ENCODE measurements at places on chromosomes 1 and 21. TPM values are rescaled to one million over a fixed set of nuclear protein-coding genes. Genes with fewer than 3 reads are reported as not detected.

DNA sequence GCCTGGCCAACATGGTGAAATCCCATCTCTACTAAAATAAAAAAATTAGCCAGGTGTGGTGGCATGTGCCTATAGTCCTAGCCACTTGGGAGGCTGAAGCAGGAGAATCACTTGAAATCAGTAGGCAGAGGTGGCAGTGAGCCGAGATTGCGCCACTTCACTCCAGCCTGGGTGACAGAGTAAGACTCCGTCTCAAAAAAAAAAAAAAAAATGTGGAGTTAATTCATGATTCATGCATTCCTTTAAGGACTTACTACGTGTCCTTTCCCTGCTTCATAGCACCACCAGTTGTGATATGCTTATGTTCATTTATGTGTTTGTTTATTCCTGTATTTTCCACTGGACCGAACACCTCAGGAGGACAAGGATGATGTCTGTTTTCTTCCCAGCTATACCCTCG, 12.7 kb upstream of the PRELP start:
- DNase-seq, result no peak
- H3K4me1 ChIP-seq, result peaks cover 6% of the 10 kb centered on the region
- H3K27ac ChIP-seq, result no peak overlapping the region
- H3K4me3 ChIP-seq, result no peak overlapping the region
- no peaks in the 10 kb centered on the region for H3K36me3 ChIP-seq
- no peaks in the 10 kb centered on the region for H3K27me3 ChIP-seq

DNA sequence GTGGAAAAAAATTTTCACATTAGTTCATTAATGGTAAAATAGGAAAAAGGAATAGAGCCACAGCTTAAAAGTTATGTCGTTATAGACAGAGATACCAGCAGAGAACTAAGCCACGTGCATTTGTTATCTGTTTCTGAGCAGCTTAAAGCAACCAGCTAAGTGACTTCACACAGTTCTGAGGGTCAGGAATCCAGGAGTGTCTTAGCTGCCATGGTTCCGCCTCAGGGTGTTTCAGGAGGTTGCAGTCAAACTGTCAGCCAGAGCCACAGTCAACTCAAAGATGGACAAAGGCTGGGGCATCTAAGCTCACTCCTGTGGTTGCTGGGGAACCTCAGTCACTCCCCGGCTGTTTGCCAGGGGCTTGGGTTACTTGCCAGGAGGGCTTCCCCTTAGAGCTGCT, 515.8 kb downstream of the SMYD3 start:
- no peaks in the 10 kb centered on the region for H3K36me3 ChIP-seq
- H3K27me3 ChIP-seq, result no peaks in the 10 kb centered on the region
- DNase-seq, result no peak
- H3K4me1 ChIP-seq, result no peaks in the 10 kb centered on the region

- H3K27me3 ChIP-seq, result peaks cover 8% of the 10 kb centered on the region
- H3K36me3 ChIP-seq, result no peaks in the 10 kb centered on the region
- no peak overlapping the region for H3K4me3 ChIP-seq
- peaks cover 11% of the 10 kb centered on the region for H3K4me1 ChIP-seq
Measured at GRCh38 chr1:9827558-9828185, 3.9 kb upstream of the CLSTN1 start.

DNA sequence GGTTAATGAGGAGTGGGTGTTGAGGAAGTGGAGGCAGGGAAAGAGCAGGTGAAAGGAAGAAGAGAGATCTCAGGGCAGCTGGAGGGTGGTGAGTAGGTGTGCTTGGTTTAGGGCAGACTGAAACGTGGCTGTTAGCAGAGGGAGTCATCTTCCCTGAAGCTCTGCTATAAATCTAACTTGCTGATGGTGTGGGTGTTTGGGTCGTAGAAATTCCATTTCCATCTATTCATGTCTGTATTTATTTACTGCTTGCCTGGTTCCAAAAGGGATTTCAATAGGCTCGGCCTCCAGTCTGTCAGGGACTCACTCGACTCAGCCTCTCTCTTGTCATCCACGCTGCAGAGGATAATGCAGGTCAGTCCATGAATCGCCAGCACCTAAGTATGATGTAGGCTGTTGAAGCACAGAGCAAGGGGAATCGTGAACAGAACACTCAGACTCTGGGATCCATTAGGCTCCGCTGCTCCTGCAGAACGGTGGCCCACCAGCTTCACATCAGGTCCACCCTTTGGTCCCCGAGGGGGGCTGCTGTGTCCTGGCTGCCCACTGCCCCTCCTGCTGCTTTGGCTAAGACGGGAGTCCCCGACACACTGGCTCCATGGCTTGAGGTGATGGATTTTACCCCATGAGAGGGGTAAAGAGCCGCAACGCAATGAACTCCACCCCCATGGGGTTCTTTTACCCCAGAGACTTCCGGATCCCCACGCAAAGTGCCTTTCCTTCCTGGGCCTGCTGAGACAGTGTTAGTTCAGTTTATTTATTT, 156.2 kb downstream of the RHOU start:
- no peaks in the 10 kb centered on the region for H3K4me1 ChIP-seq
- no peak overlapping the region for H3K4me3 ChIP-seq
- no peak overlapping the region for H3K27ac ChIP-seq
- H3K27me3 ChIP-seq, result no peaks in the 10 kb centered on the region
- no peak for DNase-seq

DNA sequence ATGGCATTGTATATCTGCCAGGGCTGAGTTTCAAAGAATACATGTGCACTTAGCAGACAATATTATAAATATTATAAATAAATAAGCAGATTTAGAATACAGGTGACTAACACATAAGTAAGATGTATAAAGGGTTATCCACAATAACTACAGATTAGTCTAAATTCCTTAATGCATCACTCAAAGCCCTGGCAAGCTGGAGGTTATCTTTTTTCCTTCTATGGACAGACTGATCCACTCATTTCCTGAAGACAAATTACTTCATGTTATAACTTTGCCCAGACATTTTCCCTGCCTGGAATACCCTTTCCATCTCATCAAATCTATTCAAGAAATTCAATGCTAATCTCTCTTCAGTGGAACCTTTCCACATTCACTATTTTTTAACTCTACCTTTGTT, 38.8 kb downstream of the LUZP1 start:
- H3K27ac ChIP-seq, result no peak overlapping the region
- no peaks in the 10 kb centered on the region for H3K36me3 ChIP-seq
- no peaks in the 10 kb centered on the region for H3K27me3 ChIP-seq
- H3K4me1 ChIP-seq, result no peaks in the 10 kb centered on the region
- DNase-seq, result no peak
- H3K4me3 ChIP-seq, result no peak overlapping the region

GRCh38 chr1:167114725-167115124, 20.9 kb downstream of the STYXL2 start:
- H3K27me3 ChIP-seq, result no peaks in the 10 kb centered on the region
- H3K4me3 ChIP-seq, result no peak overlapping the region
- no peak overlapping the region for H3K27ac ChIP-seq

DNA sequence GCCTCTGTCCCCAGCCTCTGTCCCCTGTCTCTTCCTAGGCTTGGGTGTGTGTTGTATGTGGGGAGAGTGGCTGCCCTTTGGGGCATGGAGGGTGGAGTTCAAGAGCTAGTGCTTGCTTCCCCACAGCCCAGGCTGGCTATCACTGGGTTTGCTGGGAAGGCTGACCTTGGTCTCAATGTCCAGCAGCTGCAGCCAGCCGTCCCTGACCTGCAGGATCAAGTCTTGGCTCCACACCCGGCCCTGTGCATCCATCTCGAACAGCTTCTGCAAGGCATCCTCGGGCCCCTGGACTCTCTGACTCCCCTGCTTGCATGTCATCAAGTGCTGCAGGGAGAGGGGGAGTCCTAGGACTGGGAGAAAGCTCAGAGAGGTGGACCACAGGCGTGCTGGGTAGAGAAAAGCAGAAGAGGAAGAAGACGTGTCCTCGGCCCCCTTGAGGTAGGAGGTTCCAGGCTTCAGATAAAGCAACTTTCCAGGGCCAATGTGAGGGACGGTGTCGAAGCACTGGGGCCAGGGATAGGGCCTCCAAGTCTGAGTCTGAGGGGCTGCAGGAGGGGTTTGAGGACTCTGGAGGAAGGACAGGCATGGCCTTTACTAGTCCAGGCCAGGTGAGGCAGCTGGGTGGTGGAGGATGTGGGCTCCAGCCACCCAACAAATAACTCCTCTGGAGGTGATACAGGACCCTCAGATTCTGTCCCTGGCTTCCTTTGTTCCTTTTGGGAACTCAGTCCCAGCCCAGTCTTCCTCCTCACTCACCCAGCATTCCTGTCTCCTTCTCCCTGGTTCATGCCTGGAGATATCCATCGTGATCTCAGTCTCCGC, 4.0 kb downstream of the EPS8L3 start:
- H3K4me1 ChIP-seq, result no peaks in the 10 kb centered on the region
- no peaks in the 10 kb centered on the region for H3K27me3 ChIP-seq
- no peaks in the 10 kb centered on the region for H3K36me3 ChIP-seq
- peak; percentile 15 for DNase-seq
- no peak overlapping the region for H3K4me3 ChIP-seq

DNA sequence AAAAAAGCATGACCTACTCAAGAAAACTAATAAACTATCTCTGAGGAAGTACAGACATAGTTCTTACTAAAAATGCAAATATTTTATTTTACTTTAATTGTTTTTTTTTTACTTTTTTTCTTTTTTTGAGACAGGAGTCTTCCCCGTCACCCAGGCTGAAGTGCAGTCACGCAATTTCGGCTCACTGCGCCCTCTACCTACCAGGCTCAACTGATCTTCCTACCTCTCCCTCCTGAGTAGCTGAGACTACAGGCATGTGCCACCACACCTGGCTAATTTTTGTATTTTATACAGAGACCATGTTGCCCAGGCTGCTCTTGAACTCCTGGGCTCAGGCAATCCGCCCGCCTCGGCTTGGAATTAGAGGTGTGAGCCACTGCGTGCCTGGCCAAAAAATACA, 1263.1 kb downstream of the KCNT2 start:
- DNase-seq, result peak; percentile 86
- H3K27me3 ChIP-seq, result no peaks in the 10 kb centered on the region
- peaks cover 5% of the 10 kb centered on the region for H3K4me1 ChIP-seq
- H3K4me3 ChIP-seq, result no peak overlapping the region

DNA sequence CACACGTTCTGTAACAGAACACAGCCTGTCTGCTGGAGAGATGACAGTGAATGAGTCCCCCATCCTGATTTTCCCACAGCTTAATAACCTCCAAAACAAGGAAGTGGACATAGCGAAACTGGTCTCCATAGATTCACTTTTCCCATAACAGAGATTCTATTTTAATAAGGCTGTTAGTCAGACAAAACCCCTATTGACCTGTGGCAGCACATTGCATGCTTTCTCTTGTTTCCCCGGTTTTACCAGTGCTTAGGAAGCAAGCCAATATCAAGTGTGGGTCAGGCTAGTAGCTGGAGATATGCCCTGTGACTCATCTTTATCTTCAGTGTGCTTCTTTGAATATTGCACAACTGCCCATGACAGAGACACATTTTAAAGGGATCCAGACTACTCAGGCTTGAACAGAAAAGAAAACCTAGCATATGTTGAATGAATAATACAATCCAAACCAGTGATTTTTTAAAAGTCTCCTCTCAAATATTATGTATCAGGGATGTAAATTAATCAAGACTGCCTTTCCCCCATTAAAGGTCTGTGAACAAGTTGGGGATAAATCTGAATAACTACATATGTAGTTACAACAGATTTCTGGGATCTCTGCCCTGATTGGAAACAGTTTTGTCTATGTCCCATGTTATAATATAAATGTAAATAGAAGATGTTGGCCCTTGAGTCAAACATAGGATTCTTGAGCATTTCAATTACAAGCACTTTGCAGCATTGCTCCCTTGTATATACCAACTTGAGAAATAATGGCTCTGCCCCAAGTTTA, 11.9 kb upstream of the CLDN8 start:
- H3K36me3 ChIP-seq, result no peaks in the 10 kb centered on the region
- H3K27me3 ChIP-seq, result no peaks in the 10 kb centered on the region
- H3K4me3 ChIP-seq, result no peak overlapping the region
- DNase-seq, result no peak

- DNase-seq, result no peak
- no peaks in the 10 kb centered on the region for H3K4me1 ChIP-seq
- H3K27me3 ChIP-seq, result no peaks in the 10 kb centered on the region
- no peak overlapping the region for H3K4me3 ChIP-seq
- peak overlapping the region; percentile 24 for H3K27ac ChIP-seq
- peaks cover 76% of the 10 kb centered on the region for H3K36me3 ChIP-seq
Measured at GRCh38 chr1:180976732-180977357, 45.8 kb downstream of the STX6 start.

DNA sequence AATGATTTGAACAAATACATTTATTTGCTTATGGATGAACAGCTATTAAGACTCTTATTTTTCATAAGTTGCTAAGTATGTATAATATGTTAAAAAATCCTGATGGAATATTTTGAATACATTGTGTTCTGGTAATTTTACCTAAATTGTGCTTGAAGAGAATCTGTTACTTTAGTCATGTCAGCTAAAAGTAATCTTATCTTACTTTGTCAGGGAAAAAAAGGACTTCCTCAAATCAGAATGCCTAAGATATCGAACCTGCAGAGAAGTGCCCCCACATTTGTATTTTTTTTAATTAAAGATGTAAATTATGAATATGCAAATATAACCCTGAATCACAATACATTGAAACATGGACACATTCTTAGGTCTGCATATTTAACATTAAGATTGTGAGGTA, 1331.7 kb downstream of the MRPL39 start:
- H3K4me3 ChIP-seq, result no peak overlapping the region
- no peaks in the 10 kb centered on the region for H3K36me3 ChIP-seq
- H3K27ac ChIP-seq, result no peak overlapping the region
- DNase-seq, result no peak
- H3K4me1 ChIP-seq, result no peaks in the 10 kb centered on the region
- no peaks in the 10 kb centered on the region for H3K27me3 ChIP-seq

DNA sequence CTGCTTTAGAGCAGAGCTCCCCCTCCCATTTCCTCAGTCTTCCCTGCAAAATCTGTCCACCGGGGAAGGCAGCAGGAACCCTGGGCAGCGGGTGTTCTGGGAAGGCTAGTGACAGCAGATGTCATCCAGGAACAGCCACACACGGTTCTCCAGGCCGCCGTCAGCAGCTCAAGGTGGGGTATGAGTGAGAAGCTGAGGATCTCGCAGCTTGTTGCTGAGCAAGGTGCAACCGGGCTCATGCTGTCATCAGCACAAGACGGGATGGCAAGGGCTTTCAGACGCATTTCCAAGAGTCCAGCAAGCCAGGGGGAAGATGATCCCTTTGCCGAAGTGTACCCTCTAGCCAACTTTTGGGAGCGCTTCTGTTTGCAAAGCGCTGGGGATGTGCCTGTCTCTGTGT, 23.0 kb upstream of the SPSB1 start:
- H3K36me3 ChIP-seq, result no peaks in the 10 kb centered on the region
- no peak overlapping the region for H3K4me3 ChIP-seq
- no peak for DNase-seq

GRCh38 chr21:25507522-25507921, 99.8 kb downstream of the MRPL39 start:
- no peak for DNase-seq
- H3K27me3 ChIP-seq, result no peaks in the 10 kb centered on the region
- H3K4me1 ChIP-seq, result no peaks in the 10 kb centered on the region
- H3K4me3 ChIP-seq, result no peak overlapping the region
- H3K36me3 ChIP-seq, result no peaks in the 10 kb centered on the region

- H3K36me3 ChIP-seq, result peaks cover 22% of the 10 kb centered on the region
- no peaks in the 10 kb centered on the region for H3K27me3 ChIP-seq
- no peak for DNase-seq
- H3K4me3 ChIP-seq, result no peak overlapping the region
Measured at GRCh38 chr1:30868833-30869435, 39.6 kb downstream of the SDC3 start.

GRCh38 chr1:243842978-243843511, 7.0 kb downstream of the AKT3 start:
- no peaks in the 10 kb centered on the region for H3K36me3 ChIP-seq
- no peaks in the 10 kb centered on the region for H3K27me3 ChIP-seq
- H3K4me1 ChIP-seq, result no peaks in the 10 kb centered on the region
- H3K4me3 ChIP-seq, result no peak overlapping the region
- DNase-seq, result no peak

Gene FRRS1
- total RNA-seq, result 10.1 TPM

Gene PTGFR
- total RNA-seq, result 0.09 TPM

Gene TNNT2
- total RNA-seq, result 0.88 TPM

Gene LY9
- not detected for total RNA-seq

Gene POLR3C
- total RNA-seq, result 36.0 TPM

Gene DIRAS3
- 1.0 TPM for total RNA-seq

Gene MCOLN2
- 0.29 TPM for total RNA-seq

All from endodermal cell (in vitro differentiated cells).